ENCODE measurements at places on chromosomes 7 and 10.

GRCh38 chr10:80122746-80123145 is 9.8 kb upstream of the PLAC9 start:
- DNase-seq: no peak

GRCh38 chr10:51527522-51528219 is 171.7 kb downstream of the CSTF2T start:
- DNase-seq: no peak

GRCh38 chr7:41870461-41871138 is 167.7 kb upstream of the INHBA start:
- DNase-seq: no peak

GRCh38 chr7:90384433-90384832 is 18.8 kb upstream of the CLDN12 start:
- no peak for DNase-seq

DNA sequence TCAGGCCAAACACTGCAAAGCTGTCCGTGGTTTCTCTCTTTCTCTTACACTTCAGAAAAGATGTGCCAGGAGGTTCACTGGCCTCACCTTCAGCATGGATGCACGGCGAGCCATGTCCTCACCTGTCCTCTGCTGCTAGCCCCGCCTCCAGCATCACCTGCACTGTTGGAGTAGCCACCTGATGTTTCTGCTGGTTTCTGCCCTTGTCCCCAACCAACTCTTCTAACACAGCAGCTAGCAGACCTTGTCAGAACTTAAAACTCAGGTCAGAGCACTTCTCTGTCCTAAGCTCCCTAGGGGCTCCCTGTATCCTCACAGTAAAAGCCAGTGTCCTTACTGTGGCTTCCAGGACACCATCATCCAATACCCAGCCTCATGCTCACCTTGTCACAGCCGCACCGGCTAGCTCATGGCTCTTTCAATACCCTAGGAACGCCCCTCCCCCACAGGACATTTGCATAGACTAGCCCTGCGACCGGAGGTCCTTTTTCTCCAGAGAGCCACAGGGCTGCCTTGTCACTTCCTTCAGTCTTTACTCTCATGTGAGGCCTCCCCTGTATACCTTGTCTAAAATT is 15.2 kb downstream of the PALD1 start:
- no peak for DNase-seq

- no peak for DNase-seq
Measured at GRCh38 chr7:128841921-128842673, 11.9 kb downstream of the FLNC start.

- DNase-seq: no peak
Measured at GRCh38 chr7:45687721-45688120, 113.6 kb downstream of the ADCY1 start.

DNA sequence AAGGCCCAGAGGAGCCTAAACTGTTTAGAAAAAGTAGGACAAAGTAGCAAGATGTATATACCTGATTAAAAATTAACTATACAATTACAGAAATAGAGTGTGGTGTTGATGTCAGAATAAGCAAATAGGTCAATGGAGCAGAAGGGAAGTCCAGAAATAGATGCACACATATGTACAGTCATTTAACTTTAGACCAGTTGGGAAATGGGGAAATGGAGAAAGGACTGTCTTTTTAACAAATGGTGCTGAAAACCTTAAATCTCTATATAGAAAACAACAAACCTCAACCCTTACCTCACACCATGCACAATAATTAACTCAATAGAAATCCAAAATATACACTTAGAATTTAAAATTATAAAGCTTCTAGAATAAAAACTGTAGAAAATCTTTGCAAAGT is 72.2 kb downstream of the CH25H start:
- no peak for DNase-seq

DNA sequence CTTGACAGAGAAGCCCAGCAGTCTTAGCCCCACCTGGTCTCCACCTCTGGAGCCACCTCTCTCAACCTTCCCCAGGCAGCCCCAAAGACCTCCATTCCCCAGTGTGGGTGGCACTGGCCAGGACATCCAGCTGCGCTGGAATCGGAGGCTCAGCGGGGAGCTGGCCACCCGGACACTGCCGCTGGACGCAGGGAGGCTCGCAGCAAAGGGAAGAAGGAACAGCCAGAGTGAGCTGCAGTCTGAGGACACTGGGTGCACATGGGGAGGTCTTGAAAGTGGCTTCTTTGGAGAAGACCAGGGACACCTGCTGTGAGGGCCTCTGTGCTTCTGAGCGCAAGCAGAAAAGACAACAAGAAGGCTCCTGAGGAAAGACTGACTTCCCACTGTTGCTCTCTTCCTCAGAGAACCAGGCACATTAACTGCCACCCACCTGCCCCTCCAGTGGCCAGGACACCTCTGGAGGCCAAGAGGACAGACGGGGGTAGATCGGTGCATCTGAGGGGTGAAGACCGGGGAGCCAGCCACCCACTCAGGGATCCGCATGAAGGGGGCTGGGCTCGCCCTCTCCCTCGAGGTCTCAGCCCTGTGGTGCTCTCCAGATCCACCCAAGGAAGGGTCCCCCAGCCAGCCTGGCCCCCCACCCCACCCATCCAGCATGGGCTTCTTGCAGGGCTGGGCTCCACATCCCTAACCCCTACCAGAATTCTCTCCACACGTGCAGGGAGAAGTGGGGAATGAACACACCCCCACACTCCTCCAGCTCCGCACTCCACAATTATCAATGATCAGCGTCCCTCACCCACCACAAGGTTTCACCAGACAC is 1.8 kb downstream of the CAMK2B start:
- no peak for DNase-seq

- DNase-seq: no peak
Measured at GRCh38 chr7:27917774-27918314, 177.9 kb downstream of the TAX1BP1 start.

DNA sequence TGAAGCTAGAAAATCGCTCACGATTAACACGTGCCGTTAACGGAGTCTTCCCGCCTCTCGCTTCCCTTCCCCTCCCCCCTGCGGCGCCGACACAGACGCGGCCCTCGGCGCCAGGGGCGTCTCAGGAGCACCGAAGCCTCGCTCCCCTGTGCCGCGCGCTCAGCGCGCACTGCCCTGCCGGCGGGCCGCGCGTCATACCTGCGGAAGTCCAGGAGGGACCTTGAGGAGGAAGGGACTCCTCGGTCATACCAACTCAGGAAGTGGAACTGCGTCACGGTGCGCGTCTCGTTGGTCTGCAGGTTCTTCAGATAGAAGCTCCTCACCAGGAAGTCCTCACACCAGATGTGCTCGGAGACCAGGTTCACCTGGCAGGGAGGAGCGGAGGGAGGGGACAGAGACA is 239.6 kb downstream of the DNAJB6 start:
- no peak for DNase-seq

DNA sequence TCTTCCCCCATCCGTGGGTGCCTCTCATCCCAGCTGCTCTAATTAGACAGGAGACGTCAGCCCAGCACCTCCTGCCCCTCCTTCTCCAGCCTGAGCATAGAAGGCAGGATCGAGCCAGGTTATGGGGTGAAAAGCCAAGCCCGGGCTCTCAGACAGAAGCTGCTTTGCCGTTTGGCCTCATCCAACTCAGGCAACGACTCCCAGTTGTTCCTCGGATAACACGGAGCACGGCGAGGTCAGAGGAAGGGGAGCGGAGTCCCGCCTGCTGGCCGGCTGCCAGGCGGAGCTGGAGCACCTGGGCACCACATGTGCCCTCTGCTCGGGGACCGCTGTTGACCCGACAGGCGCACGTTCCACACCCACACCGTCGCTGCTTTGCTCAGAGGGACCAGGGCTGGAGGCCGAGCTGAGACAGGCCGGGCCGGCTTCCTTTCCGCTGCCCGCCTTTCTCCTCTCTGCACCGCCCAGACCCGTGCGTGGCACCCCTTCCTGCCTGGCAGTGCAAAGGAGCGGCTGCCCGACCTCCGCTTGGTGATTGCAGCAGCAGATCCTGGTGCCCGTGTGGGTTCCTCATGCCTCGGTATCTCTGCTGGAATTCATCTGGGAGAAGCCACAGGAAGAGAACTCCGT is 21.6 kb upstream of the UNCX start:
- no peak for DNase-seq

GRCh38 chr7:7681191-7681935 is 37.0 kb downstream of the RPA3 start:
- DNase-seq: no peak

DNA sequence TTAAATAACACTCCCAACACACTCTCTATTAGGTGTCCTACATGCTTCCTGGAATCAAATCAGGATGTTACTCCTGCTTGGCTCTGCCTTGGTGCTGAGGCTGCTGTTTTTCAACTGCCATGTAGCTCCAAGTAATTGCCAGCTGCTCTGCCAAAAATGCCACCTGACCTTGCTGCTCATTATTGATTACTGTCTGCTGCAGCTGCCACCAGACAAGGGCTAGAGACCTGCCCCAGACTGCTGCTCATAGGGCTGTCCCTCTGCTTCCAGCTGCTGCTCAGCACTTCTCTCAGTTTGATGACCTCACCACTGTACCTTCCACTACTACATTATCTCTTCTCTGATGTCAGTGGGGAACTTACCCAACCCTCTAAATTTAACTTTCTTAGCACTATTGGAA is 102.5 kb downstream of the PCLO start:
- DNase-seq: no peak

DNA sequence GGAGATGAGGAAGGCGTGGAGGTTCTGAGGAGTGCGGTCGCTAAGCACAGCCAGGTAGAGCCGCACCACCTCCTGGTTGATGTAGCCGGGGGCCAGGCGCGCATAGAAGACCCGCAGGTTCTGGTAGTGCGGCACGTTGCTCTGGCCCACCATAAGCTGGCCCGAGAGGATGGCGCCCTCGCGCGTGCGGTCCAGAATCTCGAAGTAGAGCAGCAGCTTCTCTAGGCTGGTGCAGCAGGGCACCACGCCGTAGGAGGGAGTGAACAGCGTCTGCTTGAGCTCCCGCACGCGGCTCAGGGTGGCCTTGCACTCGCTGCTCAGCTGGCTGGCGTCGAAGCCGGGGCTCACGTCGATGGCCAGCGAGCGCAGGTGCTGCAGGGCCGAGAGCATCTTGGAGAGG is 77.8 kb upstream of the TNRC18 start:
- DNase-seq: no peak

DNA sequence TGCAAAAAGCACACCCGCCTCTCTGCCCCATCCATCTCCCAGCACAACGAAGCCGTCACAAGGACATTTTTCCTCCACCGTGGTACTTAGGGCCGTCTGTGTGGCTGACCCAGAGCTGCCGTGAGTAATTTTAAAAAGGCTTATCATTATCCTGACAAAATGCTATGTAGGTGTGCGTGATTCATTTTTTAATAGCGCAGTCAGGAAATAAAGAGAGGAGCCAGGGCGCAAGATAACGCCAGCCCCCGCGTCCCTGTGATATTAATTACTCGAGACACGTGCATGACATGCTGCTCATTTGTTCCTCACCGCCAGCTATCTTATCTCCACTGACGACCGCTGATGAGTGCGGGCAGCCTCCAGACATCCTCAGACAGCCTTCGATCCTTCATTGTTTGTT is 332.7 kb upstream of the PFKP start:
- no peak for DNase-seq

GRCh38 chr10:117927332-117927731 is 119.4 kb downstream of the RAB11FIP2 start:
- DNase-seq: no peak
